ENCODE measurements at places on chromosomes 3 and 15.

DNA sequence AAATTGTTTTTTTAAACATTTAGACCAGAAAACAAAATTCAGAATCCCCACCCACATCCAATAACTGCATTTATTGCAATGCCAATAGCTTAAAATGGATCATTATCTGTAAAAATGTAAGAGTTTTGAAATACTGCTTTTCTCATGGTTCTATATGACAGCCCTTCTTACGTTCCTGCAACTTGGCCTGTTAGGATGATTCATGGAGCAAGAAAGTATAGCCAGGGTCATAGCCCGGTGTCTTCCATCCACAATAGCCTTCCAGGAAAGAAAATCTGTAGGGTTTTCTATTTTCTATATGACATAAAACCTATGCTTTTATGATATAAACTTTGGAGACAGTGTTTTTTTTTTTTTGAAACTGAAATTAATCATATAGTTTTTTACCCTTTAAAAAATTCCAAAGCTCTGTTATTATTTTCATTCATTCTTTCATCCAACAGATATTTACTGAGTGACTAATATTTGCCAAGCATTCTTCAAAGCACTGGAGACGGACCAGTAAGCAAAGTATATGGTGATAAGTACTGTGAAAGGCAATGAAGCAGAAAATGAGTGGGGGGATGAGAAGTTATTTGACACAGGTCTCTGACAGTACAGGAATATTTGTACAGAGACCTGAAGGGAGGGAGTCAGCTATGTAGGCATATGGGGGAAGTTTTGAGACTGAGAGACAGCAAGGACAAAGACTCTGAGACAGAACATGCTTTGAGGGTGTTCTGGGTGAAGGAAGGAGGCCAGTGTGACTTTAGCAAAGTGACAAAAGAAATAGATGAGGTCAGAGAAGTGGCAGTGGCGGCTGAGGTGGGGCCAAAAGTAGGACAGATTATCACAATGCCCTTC lies 29.0 kb upstream of the SLC2A2 start:
- DNase-seq, result peak; percentile 60

GRCh38 chr3:170081079-170081741 lies 43.4 kb downstream of the GPR160 start:
- DNase-seq, result no peak

- DNase-seq, result no peak
Observed at GRCh38 chr3:59407425-59407824, 357.6 kb upstream of the CFAP20DC start.

GRCh38 chr15:62900071-62900802 lies 142.3 kb upstream of the TPM1 start:
- no peak for DNase-seq

DNA sequence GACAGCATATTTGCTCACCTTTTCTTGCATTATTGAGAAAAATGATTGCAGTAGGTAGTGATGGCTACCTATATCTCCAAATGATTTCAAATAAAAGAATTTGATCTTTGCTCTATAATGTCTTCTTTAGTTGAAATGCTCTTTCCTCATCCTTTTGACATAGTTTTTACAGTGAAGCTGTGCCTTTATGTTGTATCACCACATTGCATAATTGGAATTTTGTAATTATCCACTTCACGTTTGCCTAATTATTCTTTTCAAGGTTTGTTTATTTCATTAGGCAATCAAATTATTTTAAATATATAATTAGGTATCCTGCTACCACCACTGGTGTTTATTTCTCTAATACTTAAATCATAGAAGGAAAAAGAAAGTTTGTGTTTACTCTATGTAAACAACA lies 21.3 kb upstream of the P2RY13 start:
- no peak for DNase-seq

GRCh38 chr3:102265720-102266119 lies 169.1 kb upstream of the ZPLD1 start:
- no peak for DNase-seq

DNA sequence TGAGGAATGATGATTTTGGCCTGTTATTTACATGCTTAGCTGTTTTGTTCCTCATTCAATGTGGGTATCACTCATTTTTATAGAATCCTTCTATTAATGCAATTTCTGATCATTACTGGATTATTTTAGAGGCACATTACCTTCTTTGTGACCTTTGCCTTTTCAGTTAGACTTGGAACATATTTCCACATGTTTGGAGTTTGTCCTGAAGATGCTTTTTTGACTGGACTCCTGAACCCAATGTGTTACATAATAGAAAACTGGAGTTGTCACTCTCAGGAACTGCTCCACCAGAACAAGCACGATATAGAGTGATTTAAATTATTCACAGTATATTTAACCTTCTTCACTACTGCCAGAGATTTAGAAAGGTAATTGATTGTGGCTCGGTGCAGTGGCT lies 59.5 kb downstream of the TP63 start:
- no peak for DNase-seq

DNA sequence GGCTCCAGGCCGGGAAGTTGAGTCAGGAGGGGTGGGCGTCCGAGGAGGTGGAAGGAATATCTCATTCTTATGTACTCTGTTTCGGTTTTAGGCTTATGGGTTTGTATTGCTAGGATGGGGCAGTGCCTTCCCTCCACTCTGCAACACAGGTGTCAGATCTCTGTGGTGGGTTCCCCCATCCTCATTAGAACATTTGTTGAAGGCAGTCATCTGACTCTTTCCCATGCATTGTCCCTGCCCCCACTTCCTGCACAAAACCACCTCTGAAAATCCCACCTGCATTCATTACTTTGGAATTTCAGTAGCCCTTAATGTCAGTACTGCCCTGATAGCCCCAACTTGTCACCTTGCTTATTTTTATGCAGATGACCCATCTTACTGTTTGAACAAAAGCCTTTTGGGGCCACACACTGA lies 29.5 kb downstream of the GYG1 start:
- DNase-seq, result no peak

GRCh38 chr3:20232906-20233780 lies 47.1 kb upstream of the SGO1 start:
- no peak for DNase-seq

GRCh38 chr3:71513515-71513914 lies 70.0 kb downstream of the FOXP1 start:
- DNase-seq, result no peak

- no peak for DNase-seq
Observed at GRCh38 chr15:40594429-40594836, 384 bp downstream of the KNL1 start.

DNA sequence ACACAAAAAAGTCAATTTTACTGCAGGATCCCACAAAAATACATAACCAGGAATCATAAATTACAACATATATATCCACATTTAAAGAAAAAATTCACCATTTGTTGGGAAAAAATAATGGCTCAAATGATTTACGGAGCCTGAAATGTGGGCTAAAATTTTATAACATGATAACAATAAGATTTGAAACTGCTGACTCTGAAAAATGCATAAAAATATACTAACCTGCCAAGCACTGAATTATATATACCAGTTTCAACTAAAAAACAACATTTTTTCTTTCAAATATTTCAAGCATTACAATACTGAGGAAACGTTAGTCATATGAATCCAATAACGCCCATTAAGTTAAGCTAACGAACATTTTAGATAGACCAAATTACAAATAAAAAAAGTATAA lies 12.2 kb upstream of the MYO5C start:
- DNase-seq, result no peak

- no peak for DNase-seq
Observed at GRCh38 chr3:100754563-100755334, 45.5 kb downstream of the TFG start.

Data from non-pigmented ciliary epithelial cell (primary cell).